LHCN-M2 (cell line): ENCODE measurements at places on chromosomes 3 and 15. TPM values are rescaled to one million over a fixed set of nuclear protein-coding genes. Genes with fewer than 3 reads are reported as not detected.

- no peak for DNase-seq
Measured at GRCh38 chr3:60497902-60498301, 753.4 kb downstream of the FHIT start.

- DNase-seq: peak; percentile 28
Measured at GRCh38 chr3:183377307-183377959, 51.0 kb downstream of the MCF2L2 start.

DNA sequence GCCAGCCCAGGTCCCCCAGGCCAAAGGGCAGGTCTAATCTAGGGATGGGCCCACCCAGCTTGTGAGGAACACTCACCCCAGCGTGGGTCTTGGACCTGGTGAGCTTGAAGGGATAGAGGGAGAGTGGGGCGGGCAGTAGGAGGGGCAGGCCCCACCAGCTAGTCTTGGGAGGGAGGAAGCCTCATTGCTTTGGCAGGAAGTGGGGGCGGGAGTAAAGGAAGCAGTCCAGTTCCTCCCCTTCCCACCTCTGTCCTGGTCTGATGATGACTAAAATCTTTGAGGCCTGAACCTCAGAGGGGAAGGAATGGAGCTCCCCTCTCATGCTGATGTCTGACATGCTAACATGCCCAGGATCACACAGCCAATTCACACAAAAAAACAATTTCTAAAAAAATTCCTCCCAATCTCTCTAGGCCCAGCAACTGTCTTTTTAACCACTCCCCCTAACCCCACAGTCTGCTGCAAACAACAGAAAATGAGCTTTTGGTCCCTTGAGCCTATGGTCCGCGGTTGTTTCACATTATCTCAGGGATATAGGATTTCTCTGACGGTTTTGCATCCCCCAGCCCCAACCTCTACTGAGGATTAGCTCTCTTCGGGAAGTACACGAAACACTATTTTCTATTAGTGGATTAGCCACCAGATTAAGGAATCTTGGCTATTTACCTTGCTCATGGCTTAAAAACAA lies 30.7 kb upstream of the DUSP7 start:
- DNase-seq: no peak

GRCh38 chr15:58040150-58040549 lies 25.4 kb downstream of the ALDH1A2 start:
- no peak for DNase-seq

DNA sequence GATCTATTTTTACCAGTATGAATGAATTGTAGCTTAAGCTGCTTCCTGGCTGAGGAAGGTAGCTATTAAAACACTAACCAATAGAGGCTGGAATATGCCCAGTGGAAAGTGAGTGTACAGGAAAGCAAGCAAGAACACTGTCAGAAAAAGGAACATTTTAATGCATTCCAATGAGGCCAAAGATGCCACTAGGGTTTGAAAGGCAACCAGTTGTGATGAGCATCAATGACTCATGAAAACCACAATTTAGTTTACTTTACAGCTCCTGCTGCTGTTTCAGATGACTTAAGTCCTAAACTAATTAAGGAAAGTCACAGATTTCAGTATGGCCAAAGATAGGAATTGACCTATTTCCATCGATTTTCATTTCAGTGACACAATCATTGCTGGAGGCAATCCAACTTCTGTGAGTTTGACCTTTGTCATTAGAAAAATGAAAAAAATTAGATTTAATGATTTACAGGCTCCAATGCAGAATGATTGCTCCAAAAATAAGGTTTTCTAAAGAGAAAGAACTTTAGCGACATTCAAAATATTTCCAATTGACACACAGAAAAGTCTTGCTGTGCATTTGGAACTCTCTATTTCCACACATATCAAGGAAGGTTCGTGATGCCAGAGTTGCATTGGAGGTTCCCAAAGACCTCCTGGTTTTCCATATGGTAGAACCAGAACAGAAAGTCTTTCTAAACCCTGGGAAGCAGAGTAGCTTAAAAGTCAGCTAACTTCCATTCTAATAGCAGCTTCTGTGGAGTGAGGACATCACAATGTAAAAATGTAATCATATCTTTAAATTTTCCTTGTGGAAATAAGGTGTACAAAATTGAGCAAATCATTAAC lies 103.0 kb downstream of the SUCNR1 start:
- DNase-seq: peak; percentile 99

DNA sequence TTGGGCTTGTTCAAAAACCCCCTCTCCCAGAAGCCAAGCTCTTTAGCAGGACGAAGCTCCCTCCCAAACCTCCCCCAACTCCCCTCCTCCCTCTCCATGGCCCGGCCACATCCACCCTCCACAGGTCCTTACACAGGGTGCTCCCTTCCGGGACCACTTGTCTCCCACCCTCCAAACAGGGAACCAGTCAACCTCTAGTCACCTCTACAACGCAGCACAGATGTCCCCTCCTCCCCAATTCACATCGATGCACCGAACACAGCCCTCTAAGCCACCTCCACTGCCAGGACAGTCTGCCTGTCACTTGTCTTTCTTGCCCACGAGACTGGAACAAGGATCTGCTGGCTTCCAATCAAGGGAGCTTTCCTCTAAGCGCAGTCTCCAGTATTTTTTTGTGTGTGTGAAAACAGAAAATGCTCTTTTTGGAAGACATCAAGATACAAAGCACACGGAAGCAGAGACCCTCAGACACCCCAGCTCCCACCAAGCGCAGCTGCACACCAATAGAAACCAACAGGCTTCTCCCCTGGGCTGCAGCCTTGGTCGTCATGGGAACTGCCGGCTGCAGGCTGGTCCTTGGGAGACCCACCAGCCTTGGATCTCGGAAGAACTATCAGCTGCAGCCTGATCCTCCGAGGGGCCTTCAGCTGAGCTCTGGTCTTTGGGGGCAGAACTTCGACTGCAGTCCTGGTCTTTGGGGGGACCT lies 26.5 kb downstream of the IQSEC1 start:
- DNase-seq: no peak

GRCh38 chr3:126439968-126440708 lies 35.6 kb downstream of the ZXDC start:
- no peak for DNase-seq

- DNase-seq: peak; percentile 9
Measured at GRCh38 chr3:170622369-170623159, 36.7 kb upstream of the SLC7A14 start.

DNA sequence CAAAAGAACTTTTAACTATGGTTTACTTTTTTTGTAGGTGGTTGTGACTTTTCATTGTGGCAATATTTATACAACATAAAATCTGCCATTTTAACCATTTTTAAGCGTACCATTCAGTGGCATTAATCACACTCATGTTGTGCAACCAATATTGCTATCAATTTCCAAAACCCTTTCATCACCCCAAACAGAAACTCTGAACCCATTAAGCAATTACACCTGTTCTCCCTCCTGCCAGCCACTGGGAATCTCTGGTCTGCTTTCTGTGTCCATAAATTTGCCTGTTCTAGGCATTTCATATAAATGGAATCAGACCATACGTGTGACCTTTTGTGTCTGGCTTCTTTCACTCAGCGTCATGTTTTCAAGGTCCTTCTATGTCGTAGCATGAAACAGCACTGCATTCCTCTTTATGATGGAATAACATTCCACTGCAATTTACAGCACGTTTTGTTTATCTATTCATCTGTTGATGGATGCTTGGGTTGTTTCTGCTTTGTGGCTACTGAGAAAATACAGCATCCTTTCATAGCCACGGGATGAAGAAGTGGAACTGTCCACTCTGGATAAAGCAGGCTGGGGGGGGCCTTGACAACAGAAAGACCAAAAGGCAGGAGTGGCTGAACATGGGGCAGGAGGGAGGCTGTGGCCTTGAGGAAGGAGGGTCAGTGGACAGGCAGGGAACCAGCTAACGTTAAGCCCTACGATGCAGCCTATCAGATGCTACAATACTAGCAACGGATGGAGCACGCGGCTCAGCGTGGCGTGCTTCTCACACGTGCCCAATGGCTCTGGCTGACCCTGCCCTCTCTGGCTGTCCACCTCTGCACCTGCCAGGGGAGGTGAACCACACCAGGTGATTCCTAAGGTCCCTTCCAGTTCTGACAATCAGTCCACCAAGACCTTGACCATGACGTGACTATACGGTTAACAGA lies 110.9 kb downstream of the SEC22A start:
- DNase-seq: no peak

GRCh38 chr3:101902041-101902440 lies 52.7 kb downstream of the NFKBIZ start:
- peak; percentile 97 for DNase-seq

DNA sequence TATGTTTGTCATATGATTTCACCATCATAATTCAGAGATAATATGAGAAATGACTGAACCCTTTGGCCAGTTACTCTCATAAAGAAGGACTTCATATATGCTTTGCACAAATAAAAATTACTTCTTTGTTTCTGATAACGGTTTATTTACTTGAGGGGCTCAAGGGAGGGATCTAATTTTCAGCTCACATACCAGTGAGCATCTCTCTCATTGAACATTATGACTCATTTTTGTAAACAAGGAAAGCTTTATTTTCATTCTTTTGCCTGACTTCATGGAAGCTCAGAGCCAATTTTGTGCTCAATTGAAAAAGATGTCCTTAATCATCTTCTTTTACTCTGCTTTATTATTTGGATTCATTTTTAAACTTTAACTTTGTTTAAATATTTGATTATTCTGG lies 5.8 kb downstream of the NLGN1 start:
- no peak for DNase-seq

GRCh38 chr3:133137042-133137996 lies 99.1 kb downstream of the TMEM108 start:
- DNase-seq: no peak

GRCh38 chr3:11774296-11774877 lies 72.3 kb downstream of the TAMM41 start:
- peak; percentile 63 for DNase-seq

GRCh38 chr3:177754508-177754921 lies 557.2 kb upstream of the TBL1XR1 start:
- DNase-seq: peak; percentile 63

The CLRN1 gene
- not detected in 2 replicates for total RNA-seq

The NUSAP1 gene
- total RNA-seq: 161 and 169 TPM in 2 replicates

The HRG gene
- total RNA-seq: 0.06 TPM in 1 of 2 replicates, not detected in the other

The SYNPR gene
- total RNA-seq: not detected in 2 replicates

The MBD4 gene
- total RNA-seq: 25.3 and 28.8 TPM in 2 replicates

The FAIM gene
- 8.7 and 13.1 TPM in 2 replicates for total RNA-seq

The AADACL2 gene
- total RNA-seq: not detected in 2 replicates

The CFAP100 gene
- total RNA-seq: not detected in 2 replicates
